NCI-H524 treated with DMSO at 0.1 percent for 48 hours (cell line): ENCODE measurements at places on chromosomes 2 and 18.

- DNase-seq, result no peak
Observed at GRCh38 chr2:3210257-3210656, 167.4 kb downstream of the EIPR1 start.

DNA sequence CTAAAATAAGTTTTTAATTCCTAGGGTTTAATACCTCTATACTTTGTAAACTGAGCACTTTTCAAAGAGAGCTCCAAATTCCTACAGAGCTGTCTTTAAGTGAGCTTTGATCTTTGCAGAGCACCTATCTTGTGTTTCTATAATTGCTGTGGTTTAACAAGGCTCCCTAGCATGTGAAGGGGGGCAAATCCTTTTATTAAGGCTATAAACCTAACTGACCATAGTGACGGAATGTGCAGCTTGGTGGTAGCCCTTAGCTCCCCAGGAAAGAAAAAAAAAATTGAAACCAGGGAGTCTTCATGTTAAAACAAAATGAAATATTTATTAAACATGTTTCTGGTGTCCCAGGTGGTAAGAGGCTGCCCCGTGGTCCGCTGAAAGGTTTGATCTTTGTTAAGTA lies 78.6 kb upstream of the ETAA1 start:
- DNase-seq, result no peak

GRCh38 chr18:38843291-38843690 lies 1277.7 kb upstream of the CELF4 start:
- no peak for DNase-seq

- no peak for DNase-seq
Observed at GRCh38 chr2:54735636-54736035, 12.2 kb downstream of the EML6 start.

DNA sequence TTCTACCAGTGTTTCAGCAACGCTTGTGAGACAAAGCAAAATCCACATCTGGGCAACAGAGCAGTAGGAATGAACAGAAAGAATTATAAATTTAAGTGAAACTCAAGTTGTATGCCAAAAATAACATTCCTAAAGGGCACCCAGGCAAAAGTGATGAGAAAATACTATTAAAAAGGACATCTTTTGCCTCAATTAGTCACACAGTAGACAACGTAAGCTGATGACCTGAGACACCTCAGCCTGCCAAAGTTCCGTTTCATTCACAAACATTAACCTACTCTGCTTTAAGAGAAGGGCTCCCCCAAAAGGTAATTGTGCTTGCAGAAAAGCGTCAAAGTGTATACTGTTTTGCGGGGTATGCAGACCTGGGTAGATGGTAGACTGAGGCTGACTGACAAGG lies 7.2 kb downstream of the HDLBP start:
- no peak for DNase-seq

DNA sequence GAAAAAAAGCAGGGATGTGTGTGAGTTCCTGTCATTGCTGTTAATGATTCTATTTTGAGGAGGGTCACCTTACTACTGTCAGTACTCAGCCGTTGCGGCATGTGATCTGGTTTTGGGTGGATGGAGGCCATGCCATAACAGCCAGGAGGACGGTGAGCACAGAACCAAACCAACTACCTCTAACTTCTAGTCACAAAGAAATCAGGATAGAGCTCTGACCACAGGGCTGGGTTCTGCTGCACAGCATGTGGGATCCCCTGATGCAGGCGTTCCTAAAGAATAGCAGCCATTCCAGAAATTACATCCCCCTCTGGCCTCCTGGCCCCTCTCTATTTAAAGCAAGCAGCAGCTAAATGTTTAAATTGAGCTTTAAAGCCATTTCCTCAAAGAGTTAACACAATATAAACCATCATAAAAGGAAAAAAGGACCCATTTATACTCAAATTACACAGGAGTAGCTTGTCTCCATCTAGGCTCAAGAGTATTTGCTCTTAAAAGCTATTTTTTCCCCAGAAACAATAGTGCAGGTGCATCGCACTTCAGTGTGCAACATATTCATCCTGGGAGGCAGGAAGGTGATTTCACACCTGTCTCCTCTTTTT lies 786.4 kb downstream of the RNF144A start:
- no peak for DNase-seq

- no peak for DNase-seq
Observed at GRCh38 chr2:15811367-15811766, 129.0 kb upstream of the MYCN start.

DNA sequence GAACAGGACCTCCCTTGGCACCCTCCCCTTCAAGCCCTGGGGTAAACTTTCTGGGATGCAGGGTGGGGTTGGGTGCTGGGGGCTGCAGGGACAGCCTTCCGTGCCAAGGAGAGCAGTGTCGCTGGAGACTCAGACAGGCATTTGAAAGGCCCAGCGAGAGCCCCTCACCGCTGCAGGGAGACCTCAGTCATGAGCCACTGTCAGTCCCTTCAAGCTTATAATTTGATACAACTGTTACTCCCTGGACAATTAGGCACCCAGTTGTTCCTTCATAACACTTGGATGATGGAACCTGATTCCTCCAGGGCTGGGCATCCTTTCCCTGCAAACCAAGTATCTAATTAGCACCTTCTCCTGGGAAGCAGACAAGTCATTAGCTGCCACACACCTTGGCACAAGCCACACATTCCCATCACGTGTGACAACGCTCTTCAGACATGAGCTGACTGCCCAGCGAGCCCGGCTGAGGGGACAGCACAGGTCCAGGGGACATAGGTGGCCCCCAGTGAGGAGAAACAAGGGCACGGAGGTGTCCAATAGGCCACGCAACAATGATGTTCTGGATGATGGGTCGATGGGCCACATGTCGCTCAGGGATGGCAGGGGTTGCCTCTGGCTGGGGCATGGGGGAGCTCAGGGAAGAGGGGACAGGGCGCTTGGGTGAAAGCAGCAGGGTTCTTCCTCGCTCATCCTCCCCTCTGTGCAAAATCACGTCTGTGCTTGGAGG lies 59.6 kb downstream of the KCNF1 start:
- no peak for DNase-seq

- no peak for DNase-seq
Observed at GRCh38 chr2:205002390-205002789, 457.1 kb downstream of the PARD3B start.

DNA sequence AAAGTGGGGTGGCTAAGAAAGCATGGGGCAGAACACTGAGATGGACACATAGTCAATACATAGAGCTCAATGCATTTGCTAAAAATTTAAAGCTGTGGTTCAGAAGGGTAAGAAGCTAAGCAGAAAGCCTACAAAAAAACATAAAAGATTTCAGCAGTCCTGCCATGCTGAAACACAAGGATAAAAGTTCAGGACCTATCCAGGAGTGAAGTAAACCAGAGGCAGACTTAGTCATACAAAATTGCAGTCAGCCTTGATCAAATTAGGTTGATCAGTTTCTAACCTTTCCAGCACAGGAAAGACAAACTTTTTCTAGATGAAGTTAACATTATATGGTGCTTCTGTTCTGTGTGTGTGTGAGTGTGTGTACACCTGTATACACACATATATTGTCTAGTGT lies 120.8 kb upstream of the RBMS1 start:
- no peak for DNase-seq

DNA sequence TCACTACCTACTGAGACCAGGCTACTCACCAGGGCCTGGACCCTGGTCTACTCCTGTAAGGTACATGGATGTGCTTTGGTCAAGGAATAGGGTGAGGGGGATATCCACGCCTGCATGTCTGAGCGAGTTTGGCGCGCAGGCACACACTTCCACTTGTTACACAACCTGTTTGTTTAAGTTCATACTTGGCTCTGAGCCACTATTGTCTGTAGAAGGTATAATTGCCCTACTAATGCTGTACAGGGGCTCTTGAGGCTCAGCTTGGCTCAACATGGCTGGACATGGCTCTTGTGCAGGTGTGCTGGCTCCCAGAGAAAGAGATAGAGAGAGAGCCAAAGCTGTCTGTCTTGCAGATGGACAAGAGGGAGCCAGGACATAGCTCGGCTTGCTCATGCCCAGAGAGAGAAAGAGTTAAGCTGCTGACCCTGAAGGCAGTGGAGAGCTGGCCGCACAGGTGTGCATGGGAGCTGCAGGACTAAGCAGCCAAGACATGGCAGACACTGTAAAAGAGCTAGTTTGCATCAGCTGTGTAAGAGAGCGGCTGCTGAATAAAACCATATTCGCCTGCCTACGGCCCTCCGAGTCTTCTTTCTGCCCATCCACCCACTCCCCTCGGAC lies 35.2 kb downstream of the NPPC start:
- DNase-seq, result no peak

DNA sequence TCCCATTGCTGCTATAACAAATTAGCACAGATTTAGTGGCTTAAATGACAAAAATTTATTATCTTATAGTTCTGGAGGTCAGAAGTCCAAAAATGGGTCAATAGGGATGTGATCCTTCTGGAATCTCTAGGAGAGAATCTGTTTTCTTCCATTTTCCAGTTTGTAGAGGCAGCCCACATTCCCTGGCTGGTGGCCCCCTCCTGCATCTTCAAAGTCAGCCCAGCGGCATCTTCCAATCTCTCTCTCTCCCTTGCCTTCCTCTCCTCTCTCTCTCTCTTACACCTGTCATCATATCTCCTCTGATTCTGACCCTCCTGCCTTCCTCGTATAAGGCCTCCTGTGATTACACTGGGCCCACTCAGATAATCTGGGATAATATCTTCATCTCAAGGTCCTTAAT lies 3.9 kb upstream of the AGAP1 start:
- no peak for DNase-seq

GRCh38 chr2:235678712-235679111 lies 184.9 kb downstream of the AGAP1 start:
- peak; percentile 65 for DNase-seq

DNA sequence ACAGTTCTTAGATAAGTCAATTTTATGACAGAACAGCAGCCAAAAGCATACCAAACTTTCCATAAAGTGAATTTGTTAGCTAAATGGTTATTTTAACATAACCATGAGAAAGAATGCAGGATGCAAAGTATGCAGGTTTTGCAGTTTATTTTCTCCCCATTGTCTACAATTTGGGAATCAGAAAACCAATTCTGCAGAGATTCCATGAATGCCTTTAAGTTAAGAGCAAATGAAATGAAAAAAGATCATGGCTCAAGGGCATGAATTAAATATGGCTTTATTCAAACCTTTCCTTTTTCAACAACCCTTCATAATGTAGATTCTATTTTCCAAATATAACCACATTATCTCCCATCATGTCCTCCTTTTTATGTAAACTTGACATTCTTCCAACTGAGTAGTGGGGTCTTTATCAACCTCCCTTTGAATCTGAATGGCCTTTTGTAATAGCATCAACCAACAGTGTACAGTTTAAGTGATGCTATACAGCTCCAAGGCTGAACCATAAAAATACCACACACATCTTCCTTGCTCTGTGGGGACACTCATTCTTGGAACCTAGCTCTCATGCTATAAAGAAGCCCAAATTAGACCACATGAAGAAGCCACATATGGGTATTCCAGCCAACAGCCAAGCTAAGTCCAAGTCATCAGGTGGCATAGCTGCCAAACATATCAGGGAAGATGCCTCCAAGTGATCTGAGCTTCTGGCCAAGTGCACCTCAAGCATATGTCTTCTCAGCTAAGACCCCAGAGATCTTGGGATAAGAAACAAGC lies 49.8 kb downstream of the PIAS2 start:
- no peak for DNase-seq

- peak; percentile 1 for DNase-seq
Observed at GRCh38 chr2:100730290-100730868, 89.6 kb upstream of the NPAS2 start.

GRCh38 chr2:127562936-127563335 lies 27.5 kb downstream of the MYO7B start:
- no peak for DNase-seq

GRCh38 chr2:69798909-69799526 lies 30.4 kb upstream of the GMCL1 start:
- no peak for DNase-seq

- DNase-seq, result no peak
Observed at GRCh38 chr2:213490087-213490486, 205.8 kb downstream of the SPAG16 start.

- no peak for DNase-seq
Observed at GRCh38 chr2:187168720-187169713, 279.0 kb downstream of the CALCRL start.

- peak; percentile 60 for DNase-seq
Observed at GRCh38 chr2:66324909-66325528, 109.9 kb upstream of the MEIS1 start.

DNA sequence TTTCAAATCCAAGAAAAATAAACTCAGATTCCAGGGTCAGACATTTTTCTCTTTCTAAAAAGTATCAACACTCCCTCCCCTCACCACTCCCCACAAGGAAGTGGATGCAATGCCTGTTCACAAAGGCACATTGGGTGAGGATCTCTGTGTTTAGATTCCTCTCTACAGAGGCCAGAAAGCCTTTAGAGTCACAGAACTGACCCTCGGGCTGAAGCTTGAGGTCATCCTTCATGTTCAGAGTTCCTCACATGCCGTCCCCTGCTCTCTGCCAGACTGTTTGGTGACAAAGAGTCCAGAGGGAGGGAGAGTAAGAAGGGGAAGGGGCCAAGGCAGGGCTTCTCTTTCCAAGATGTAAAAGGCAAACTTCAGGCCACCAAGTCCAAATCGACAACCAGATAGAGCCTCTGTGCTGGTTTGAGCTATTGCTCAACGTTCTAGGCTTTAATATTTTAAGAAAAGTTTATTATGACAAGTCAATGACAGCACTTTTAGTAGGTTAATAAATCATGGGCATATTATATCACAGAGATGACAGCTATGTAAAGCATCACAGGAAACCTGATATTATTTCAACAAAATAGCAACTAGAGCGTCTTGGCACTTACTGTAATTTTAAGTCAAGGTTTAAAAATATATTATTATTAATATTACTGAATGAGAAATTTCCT lies 269.4 kb downstream of the ETAA1 start:
- DNase-seq, result no peak

GRCh38 chr2:235640926-235641723 lies 147.3 kb downstream of the AGAP1 start:
- DNase-seq, result no peak

DNA sequence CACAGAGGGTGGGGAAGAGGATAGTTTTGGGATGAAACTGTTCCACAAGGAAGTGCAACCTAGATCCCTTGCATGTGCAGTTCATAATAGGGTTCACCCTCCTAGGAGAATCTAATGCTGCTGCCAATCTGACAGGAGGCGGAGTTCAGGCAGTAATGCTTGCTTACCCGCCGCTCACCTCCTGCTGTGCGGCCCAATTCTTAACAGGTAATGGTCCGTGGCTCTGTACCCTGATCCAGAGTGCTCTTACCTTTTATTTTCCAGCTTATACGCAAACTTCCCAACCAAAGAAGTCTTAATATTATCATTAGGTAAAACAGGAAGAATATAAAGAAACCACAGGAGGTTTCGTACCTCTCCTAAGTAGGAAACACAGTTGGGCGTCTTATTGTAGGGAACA lies 82.7 kb upstream of the CD302 start:
- no peak for DNase-seq

- DNase-seq, result no peak
Observed at GRCh38 chr2:8239531-8240088, 442.2 kb upstream of the ID2 start.

GRCh38 chr2:51919395-51919794 lies 887.5 kb upstream of the NRXN1 start:
- DNase-seq, result no peak
